T-helper 1 cell (primary cell): ENCODE measurements at places on chromosomes 5 and 9.

- DNase-seq, result no peak
Observed at GRCh38 chr5:137336565-137337120, 162.5 kb downstream of the SPOCK1 start.

GRCh38 chr5:133199417-133200178 is 147.8 kb downstream of the HSPA4 start:
- no peak for DNase-seq

DNA sequence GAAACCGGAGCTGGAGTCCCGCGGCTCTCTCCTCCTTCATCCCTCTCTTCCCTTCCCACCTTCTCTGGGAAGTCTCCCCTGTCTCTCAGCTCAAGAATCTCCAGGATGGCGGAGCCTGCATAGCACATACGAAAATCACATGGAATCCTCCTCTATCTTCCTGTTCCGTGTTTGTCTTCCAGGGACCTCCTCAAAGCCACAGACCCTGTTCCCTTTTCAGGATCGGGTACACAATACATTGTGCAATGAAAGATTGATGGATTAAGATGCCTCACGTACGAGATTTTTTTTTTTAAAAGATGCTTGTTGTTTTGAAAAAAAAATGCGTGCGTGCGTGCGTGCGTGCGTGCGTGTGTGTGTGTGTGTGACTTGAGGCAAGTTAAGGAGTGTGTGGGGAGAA is 46.6 kb upstream of the OLFM1 start:
- DNase-seq, result no peak

DNA sequence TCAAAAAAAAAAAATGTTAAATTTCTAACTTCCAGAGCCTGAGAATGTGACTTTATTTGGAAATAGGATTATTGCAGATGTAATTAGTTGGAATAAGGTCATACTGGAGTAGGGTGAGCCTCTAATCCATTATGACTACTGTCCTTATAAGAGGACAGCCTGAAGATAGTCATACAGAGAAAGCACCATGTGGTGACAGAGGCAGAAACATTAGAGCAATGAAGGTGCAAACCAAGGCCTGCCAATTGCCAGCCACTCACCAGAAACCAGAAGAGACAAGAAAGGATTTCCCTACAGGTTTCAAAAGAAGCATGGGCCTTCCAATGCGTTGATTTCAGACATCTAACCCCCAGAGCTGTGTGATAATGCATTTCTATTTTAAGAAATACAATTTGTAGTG is 659.2 kb upstream of the CHD1 start:
- no peak for DNase-seq

DNA sequence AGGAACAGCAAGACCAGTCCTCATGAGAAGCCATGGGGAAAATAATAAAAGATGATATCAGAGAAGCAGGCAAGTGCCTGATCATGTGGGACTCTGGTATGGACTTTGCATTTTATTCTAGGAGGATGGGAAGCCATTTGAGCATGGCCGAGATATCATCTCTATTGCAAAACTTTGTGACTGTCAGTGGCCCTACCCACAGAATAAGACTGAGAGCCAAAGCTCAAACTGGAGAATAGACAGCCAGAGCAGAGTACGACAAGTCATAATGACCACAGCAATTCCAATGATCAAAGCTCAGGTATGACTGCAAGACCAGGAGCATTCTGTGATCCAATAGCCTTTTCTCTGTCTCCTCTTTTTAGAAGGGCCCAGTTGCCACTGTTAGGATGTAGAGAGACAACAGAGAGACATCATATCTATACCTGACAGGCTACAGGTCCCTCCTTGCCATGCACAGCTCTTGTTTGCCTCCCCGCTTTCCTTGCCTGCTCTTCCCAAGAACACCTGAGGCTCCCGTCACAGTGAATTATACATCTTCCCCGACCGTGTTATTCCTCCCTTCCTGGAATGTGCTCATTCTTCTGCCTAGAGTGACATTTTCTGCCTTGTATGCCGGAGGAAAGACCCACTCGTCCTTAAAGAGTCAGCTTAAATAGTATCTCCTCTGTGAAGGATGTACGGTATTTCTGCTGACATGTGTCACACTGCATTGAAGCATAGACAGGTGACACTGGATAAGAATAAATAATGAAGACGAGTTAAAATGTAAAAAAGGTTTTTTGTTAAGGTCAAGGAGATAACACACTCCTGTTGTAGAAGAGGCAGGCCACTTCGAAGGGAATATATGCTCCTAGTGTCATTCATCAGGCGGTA is 248.7 kb upstream of the MAP3K1 start:
- no peak for DNase-seq

DNA sequence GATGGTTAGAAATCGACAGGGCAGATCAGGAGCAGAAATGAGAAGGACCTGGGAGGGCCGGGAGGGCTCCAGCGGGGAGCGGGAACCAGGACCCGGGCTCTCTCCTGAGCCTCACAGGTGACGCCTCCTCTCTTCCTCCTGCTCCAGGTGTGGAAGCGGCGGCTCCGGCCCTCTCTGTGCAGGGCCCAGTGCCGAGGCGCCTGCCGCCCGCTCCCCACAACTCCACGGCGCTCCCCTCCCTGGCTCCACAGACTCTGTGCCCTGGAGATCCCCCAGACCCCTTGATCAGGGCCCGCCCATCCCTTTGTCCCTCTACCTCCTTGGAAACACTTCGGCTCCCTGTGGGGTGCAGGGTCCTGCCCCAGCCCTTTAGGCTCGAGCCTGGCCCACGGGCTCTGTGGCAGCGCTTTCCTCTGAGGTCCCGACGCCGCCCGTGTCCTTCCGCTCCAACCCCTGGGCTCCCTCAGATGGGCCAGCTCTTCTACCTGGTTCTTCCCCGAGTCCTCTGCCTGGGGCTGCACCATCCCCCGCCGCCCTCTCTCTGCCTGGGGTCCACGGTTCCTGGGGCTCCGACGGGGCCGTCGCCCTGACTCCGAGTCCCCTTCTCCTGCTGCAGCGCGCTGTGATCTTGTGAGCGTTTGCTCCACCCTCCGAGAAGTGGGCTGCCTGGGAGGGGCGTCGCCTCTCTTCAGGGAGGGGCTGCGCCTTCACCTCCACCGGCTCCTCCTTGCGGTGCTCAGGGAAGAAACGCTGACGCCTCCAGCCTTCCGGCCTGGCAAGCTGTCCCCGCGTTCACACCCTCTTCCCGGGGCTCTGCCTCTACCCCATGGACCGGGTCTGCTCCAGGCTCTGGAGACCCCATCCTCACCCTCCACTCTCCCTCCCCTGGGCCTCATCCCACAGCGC is 22.4 kb upstream of the SLC6A3 start:
- no peak for DNase-seq

DNA sequence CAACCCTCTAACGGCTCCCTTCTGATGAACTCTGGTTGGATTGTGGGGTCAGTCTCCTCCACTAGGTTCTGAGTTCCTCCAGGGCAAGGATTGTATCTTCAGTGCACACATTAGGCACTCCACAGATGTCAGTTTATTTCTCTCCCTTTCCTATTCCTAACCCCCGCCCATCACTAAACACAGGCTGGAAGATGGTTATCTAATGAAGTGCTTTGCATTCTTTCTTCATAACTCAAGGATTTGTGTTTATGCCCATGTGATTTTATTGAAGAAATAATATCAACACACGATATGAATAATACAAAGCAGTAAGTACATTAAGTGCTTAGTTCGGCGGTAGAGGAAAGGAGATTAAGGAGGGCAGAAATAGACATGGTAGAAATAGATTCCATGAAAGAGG is 4.4 kb upstream of the CREBRF start:
- no peak for DNase-seq

DNA sequence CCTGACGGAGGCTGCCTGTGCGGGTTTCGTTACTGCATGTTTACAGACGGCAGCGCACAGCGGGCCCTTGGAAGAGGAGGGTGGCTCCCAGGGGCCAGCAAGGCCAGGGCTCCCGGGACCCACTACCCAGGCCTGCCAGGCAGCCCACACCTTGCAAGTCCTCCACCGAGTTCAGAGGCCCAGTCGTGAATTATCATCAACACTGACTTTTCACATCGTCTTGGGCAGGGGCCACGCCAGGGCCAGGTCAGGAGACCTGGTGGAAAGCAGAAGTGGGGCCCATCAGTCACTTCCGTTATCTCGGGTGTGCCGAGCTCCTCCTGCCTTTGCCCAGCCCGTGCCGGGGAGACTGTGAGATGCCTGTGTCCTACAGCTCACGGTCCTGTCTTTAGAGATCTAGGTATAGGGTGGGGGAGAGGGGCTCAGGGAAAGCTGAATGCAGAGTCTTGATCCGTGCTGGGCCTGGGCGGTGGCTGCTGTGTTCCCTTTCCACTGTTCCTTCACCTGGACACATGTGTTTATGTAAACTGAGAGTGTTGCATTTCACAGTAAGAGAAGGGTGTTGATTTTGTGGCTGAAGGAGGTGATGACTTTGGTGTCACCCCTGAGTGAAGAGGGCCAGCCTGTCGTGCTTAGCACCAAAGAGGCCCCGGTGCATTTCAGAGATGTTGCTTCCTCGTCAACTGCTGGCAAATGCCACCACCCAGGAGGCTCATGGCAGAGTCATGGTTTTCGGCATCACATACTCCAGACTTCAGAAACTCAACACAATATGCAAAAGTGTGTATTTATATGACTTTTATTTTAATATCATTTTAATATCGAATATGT is 175.2 kb downstream of the GAPVD1 start:
- DNase-seq, result no peak

DNA sequence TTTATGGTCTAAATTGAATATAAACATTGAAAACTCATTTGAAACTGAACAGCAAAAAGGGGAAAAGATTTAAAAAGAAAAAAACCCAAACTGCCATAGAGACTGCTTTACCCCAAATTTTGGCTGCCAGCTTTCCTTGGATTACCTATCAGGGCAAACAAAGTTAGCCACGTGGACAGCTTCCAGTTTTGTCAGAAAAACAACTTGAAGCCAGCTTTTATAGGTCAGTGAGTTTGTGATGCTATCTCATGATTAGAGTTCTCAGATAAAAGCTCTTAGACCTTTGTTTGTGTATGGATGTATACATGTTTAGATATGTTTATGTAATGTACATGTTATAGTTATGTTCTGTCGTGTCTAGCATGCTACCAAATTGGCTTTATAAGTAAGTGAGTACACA is 16.1 kb downstream of the FBP2 start:
- no peak for DNase-seq

DNA sequence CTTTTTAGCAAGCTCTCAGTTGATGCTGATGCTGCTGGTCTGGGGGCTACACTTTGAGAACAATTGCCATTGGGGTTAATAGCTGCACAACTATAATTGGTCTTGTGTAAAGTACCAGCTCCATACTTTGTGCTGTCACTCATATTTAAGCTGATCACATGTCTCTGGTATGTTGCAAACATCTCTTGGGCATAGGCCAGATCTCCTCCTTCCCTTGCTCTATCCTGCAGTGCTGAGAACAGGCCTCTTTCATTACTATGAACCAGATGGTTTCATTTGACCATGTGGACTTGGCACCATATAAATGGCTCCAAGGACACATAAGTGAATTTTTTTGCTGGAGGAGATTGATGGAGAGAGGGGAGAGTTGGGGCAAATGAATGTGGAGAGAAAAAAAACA is 48.4 kb downstream of the DMRT2 start:
- DNase-seq, result no peak

GRCh38 chr5:3104429-3105060 is 353.1 kb upstream of the IRX2 start:
- DNase-seq, result no peak

GRCh38 chr5:56585999-56586691 is 229.2 kb upstream of the MAP3K1 start:
- DNase-seq, result no peak

GRCh38 chr9:117273612-117274011 is 141.2 kb downstream of the ASTN2 start:
- DNase-seq, result no peak

GRCh38 chr9:125038166-125038565 is 97.3 kb upstream of the GOLGA1 start:
- no peak for DNase-seq

DNA sequence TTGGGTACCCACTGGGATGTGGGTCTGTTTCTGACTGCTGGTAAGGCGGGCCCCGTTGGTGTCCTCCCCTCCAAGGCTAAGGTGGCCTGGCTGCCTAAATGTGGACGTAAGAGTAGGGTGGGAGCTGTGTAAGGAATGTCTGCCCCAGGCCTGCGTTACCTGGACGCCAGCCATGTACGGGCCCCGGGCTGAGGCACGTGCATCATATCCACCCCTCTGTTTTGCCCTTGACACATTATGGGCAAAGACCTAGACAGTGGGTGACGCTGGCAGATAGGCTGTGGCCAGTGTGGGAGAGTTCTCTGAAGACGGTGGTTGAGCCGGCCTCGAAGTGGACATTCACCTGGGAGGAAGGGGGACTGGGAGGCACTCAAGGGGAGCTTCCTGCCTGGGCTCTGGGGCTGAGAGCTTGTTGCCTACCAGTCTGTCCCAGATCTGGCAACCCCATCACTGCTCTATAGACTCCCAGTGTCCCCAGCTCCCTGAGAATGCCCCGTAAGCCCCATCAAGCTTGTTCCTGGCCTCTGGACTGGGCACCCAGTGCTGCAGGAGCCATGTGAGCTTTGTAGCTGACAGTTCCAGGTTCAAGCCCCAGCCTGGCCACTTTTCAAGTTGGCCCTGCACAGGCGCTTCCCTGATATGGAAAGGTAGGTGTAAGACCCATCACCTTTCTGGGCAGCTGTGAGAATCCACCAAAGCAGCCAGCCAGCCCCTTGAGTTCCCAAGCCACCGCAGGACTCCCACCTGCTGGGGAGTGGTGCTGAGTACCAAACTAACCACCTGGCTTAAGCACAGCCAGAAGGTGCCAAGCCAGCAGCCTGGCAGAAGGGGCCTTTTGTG is 3.2 kb upstream of the PRR7 start:
- DNase-seq, result no peak

- no peak for DNase-seq
Observed at GRCh38 chr5:16593628-16594027, 23.2 kb downstream of the RETREG1 start.

GRCh38 chr5:176870110-176870591 is 29.0 kb downstream of the HK3 start:
- no peak for DNase-seq

GRCh38 chr9:38079461-38080031 is 10.5 kb upstream of the SHB start:
- no peak for DNase-seq

DNA sequence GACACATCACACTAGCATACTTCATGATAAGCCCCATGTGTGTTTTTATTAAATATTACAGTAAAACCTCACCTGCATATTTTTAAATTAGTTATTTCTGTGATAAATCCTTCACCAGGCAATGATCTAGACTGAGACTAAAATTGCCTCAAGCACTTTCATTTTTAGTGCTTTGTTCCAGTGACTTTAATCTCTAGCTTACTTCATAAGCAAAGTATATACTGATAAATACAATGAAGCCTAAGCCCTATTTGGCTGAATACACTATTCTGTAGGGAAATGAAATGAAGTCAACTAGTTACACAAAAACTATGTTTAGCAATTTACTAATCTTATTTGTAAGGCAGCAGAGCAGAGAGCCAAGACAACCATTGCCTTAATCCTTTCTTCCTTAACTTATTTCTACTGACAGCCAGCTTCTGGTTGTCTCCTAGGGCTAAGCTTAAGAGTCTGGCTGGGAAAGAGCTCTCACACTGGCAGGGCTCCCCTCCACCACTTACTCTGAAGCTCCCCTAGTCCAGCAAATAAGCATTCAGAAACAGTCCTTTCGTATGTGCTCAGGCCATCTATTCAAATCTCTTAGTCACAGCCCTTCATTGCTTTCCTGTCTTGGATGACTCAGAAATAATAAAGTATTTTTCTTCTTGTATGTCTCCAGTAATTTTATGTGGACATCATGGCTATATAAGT is 31.4 kb upstream of the MTAP start:
- DNase-seq, result no peak
